ENCODE measurements at places on chromosomes 5 and 9. TPM values are rescaled to one million over a fixed set of nuclear protein-coding genes. Genes with fewer than 3 reads are reported as not detected.

- no peaks in the 10 kb centered on the region for H3K4me1 ChIP-seq
- H3K36me3 ChIP-seq, result no peaks in the 10 kb centered on the region
- no peak overlapping the region for H3K27ac ChIP-seq
- no peak for DNase-seq
Observed at GRCh38 chr9:16358751-16359150, 511.7 kb downstream of the BNC2 start.

- H3K27me3 ChIP-seq, result no peaks in the 10 kb centered on the region
- H3K36me3 ChIP-seq, result no peaks in the 10 kb centered on the region
Observed at GRCh38 chr9:124735121-124735520, 36.0 kb downstream of the NR6A1 start.

Gene PCDHGA6
- 12.0 TPM for total RNA-seq

DNA sequence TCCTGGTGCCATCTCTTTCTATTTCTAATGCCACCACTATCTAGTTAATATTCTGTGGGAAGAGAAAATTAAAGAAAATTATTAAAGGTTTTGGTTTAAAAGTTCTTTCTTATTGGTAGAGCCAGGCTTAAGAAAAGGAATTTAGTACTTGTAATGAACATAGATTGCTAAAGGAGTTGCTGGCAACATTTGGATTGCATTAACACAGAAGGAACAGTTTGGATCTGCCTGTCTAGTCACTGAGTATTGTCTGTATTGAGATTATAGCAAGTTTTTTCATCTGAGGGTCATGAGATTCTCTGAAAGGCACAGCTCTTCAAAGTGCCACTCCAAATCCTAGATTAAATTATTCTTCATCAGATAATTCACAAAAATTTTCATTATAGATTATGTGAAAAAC, 32.0 kb downstream of the FSD1L start:
- H3K27me3 ChIP-seq, result no peaks in the 10 kb centered on the region
- DNase-seq, result no peak
- no peaks in the 10 kb centered on the region for H3K36me3 ChIP-seq

Gene SLC46A2
- total RNA-seq, result 0.18 TPM

DNA sequence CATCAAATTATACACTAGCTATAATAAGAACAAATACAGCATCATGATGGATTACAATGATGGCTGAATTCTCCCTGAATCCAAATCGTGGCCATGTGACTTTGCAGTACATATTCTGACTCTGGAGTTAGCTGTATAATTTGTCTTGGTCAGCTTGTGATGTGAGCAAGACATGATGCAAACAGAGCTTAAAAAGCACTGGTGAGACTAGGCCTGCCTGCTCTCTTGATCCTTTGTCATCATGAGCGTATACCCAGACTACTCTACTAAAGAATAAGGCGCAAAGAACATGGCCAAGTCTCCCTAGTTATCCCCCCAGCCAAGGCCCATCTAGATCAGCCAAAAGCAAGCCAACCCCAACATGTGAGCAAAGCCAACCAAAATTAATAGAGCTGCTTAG, 34.7 kb upstream of the IFNE start:
- no peak overlapping the region for H3K4me3 ChIP-seq
- H3K27me3 ChIP-seq, result peaks cover 2% of the 10 kb centered on the region
- no peak for DNase-seq
- no peaks in the 10 kb centered on the region for H3K36me3 ChIP-seq
- H3K4me1 ChIP-seq, result no peaks in the 10 kb centered on the region

Gene FBP2
- not detected for total RNA-seq

- no peak for DNase-seq
- no peaks in the 10 kb centered on the region for H3K27me3 ChIP-seq
- H3K4me3 ChIP-seq, result no peak overlapping the region
- H3K4me1 ChIP-seq, result no peaks in the 10 kb centered on the region
- H3K36me3 ChIP-seq, result no peaks in the 10 kb centered on the region
- no peak overlapping the region for H3K27ac ChIP-seq
Observed at GRCh38 chr5:128163991-128164390, 80.4 kb downstream of the SLC12A2 start.

- no peaks in the 10 kb centered on the region for H3K27me3 ChIP-seq
- DNase-seq, result no peak
- H3K27ac ChIP-seq, result no peak overlapping the region
- H3K4me3 ChIP-seq, result no peak overlapping the region
- H3K36me3 ChIP-seq, result no peaks in the 10 kb centered on the region
- H3K4me1 ChIP-seq, result peaks cover 10% of the 10 kb centered on the region
Observed at GRCh38 chr9:78014776-78015175, 16.8 kb downstream of the GNAQ start.

Gene IFNK
- total RNA-seq, result not detected

DNA sequence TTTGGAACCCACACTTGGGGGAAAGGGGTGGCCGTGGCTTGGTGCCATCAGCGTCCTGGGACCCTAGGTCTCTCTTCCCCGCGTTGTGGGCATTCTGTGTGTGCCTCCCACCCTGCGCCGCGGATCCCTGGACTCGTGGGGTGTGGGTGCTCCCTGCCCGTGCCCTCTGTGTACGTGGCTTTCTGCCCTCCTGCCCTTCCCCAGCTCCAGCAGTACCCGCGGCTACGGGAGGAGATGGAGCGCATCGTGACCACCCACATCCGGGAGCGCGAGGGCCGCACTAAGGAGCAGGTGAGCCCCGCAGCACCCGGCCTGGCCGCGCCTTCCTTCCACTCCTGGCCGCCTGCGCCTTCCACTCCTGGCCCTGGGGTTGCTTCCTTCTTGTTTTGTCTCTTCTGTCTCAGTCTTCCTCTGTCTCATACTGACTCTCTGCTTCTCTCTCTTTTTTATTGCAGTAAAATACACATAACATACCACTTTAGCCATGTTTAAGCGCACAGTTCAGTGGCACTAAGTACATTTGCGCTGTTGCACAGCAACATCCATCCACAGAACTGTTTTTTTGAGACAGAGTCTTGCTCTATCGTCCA, 30.7 kb downstream of the DNM1 start:
- no peak overlapping the region for H3K27ac ChIP-seq
- no peaks in the 10 kb centered on the region for H3K27me3 ChIP-seq
- H3K4me1 ChIP-seq, result no peaks in the 10 kb centered on the region
- no peak for DNase-seq

DNA sequence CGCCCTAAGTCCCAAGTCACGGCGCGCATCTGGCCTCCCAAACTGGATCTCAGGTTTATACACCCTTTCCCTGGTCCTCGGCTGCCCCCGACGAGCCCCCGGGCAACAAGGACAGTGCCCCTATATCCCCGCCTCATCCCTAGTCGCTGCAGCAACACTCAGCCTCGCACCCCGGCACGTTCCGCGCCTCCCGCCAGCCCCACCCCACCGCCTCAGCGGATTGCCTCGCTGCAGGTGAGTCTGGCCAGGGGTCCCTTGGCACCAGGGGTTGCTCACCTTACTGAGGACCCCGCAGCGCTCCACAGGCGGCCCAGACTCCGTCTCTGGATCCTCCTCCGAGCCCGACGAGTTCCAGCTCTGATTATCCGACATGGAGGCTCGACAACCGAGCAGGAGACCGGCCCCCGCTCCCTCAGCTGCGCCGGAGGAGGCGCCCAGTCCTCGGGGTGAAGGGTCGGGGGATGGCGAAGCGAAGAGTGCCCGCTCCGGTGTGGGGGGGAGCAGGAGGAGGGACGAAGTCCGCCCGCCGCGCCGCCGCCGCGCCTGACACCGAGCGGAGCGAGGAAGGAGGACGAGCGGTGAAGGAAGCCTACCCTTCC, 494 bp downstream of the CERT1 start:
- H3K4me1 ChIP-seq, result peaks cover 5% of the 10 kb centered on the region
- peak; percentile 75 for DNase-seq
- peak overlapping the region; percentile 73 for H3K27ac ChIP-seq
- no peaks in the 10 kb centered on the region for H3K27me3 ChIP-seq

Gene RGS7BP
- 6.8 TPM for total RNA-seq

Gene CNTNAP3B
- total RNA-seq, result 16.3 TPM

DNA sequence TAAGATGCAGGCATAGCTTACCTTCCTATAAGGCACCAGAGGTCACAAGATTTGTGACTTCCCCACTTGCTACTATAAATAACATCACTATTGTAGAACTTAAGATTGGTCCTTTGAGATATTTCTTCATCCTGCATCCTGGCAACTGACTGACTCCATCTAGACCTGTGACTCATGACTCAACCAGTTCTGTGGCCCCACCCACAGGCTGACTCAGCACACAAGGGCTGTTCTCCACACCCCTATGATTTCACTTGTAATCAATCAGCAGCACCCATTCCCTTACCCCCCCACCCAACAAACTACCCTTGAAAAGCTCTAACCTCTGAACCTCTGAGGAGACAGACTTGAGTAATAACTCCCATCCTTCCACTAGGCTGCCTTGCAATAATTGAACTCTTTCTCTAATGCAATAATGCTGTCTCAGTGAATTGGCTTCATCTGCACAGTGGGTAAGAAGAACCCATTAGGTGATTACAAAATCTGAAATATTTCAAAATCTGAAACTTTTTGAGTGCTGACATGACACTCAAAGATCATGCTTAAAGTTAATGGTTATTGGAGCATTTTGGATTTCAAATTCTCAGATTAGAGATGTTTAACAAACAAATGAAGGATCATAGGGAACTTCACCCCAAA, 296.7 kb downstream of the ARL15 start:
- H3K36me3 ChIP-seq, result no peaks in the 10 kb centered on the region
- DNase-seq, result no peak
- H3K4me1 ChIP-seq, result no peaks in the 10 kb centered on the region
- H3K4me3 ChIP-seq, result no peak overlapping the region
- H3K27me3 ChIP-seq, result no peaks in the 10 kb centered on the region
- H3K27ac ChIP-seq, result no peak overlapping the region

GRCh38 chr9:35044071-35044470, 28.4 kb downstream of the VCP start:
- no peak overlapping the region for H3K27ac ChIP-seq
- no peak overlapping the region for H3K4me3 ChIP-seq
- H3K36me3 ChIP-seq, result peaks cover 4% of the 10 kb centered on the region
- no peak for DNase-seq
- H3K4me1 ChIP-seq, result no peaks in the 10 kb centered on the region

Gene SAPCD2
- 0.26 TPM for total RNA-seq
